ENCODE measurements at places on chromosomes 12 and 14.

DNA sequence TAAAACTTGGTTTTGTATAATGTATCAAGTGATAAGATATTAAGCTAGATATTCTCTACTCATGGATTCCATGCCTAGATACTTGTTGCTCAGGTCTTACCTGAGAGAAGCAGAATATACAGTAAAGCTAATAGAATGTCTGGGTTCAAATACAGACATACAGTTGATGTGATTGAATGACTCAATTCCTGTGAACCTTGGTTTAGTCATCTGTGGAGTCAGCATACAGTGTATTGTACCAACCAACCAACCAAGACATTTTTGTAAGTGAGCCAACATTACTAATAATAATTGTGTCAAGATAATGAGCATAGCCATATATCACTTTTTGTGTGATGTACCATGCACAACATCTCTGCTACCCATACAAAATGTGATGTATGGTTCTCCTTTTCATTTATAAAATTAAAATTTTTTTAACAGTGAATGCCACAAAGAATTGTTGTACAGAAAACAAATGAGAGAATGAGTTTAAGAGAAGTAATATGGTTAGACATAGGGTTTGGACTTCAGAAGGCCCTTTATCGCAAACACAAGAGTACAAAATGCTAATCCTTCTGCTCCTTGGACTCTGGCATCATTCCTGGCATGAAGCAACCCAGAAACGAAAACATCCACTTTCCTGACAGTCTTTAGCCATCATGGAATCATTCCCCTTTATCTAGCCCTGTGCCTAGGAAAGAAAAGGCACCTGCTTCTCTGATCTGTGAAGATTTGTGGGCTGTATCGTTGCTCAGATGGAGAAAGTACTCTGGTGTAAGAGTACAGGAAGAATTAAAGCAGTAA lies 977.2 kb upstream of the USP15 start:
- no peak for DNase-seq

DNA sequence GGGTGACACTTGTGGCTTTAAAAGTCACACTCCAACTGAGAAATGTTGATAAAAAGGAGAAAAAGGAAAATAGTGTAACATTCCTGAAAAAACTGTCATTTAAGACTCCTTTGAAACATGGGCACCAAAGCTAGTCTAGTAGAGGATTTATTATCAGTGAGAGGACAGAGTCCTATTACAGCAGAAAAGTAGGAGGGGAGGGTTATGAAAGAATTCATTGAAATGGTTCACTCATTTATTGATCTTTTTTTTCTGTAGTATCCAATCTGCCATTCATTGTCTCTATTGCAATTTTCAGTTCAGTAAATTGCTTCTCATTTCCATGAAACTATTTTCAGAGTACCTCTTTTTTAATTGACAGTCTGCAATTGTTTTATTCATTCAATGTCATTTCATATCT lies 25.4 kb downstream of the PPM1A start:
- DNase-seq: no peak

GRCh38 chr12:54132976-54133771 lies 55.6 kb downstream of the SMUG1 start:
- no peak for DNase-seq

GRCh38 chr12:47816403-47817271 lies 3.1 kb downstream of the HDAC7 start:
- DNase-seq: no peak

- DNase-seq: peak; percentile 29
These were observed 48.3 kb downstream of the SPRING1 start for GRCh38 chr12:116689521-116689920.

- no peak for DNase-seq
These were observed 64.9 kb downstream of the RIC8B start for GRCh38 chr12:106839333-106839732.

GRCh38 chr12:65828711-65829339 lies 4.5 kb downstream of the HMGA2 start:
- no peak for DNase-seq

DNA sequence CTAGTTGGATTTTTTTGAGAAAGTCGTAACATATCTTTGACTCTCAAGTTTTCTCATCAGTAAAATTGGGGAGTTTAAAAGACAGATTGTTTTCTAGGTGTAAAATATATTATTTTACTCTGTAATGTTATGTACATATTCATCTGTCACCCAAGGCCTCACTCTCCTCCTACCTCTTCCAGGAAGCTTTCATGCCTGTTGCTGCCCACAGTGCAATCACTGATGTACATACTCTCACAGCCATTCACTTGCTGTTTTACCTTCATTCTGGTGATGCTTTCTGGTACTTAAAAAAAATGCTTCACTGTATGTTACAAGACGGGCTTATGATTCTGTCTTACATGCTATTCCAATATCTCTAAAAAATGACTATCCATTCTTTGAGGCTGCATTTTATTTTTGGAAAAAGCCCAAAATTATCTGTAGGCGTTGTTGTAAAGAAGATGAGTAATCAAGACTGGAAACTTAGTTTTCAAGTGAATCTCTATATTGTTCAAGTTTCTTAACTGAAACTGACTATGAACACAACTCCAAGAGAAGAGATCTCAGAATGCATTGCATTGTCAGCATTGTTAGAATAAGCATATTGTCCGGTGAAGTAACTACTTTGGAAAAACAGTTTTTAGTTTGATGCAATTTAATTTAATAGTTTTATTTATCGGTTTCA lies 82.5 kb downstream of the LMO3 start:
- DNase-seq: no peak

- DNase-seq: no peak
These were observed 12.4 kb downstream of the MED21 start for GRCh38 chr12:27034607-27035293.

DNA sequence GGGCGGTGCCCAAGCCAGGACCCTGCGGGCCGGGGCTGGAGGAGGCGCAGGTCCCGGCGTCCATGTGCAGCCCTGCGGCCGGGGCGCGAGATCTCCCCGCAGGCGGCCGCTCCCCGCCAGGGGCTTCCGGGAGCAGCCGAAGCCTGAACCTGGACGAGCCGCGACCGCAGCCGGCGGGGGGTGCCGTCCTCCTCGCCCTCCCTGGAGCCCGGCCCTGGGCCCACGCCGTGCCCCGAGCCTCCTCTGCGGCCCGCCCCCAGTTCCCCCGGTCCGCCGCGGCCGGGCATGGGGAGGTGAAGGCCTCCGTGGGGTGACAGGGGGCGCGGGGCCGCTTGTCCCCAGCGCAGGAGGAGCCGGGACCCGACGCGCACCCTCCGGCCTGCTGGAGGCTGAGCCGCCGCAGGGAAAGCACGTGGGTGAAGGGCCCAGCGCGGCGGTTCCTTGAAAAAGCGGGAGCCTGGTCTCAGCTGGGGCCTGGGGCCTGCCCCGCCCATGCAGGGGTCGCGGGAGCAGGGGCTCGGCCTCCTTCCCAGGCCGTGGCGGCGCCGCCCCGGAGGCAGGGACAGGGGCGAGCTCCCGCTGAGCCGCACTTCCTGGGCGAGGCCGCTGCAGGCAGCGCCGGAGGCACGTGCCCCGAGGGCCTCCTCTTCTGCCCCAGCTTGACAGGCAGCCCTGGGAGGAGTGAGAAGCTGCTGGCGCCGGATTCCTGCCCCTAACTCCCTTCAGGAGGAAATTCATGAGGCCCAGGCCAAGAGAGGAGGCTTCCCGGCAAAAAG lies 55.6 kb upstream of the PPP2R5C start:
- peak; percentile 66 for DNase-seq

GRCh38 chr14:56798447-56799342 lies 11.6 kb downstream of the OTX2 start:
- DNase-seq: no peak
